ENCODE measurements at places on chromosomes 7 and 10.

GRCh38 chr10:122298206-122298597, 27.1 kb downstream of the BTBD16 start:
- DNase-seq, result no peak

- peak; percentile 24 for DNase-seq
These were observed 30.7 kb upstream of the ANTXRL start for GRCh38 chr10:46255801-46256747.

GRCh38 chr10:15352201-15352600, 18.9 kb downstream of the FAM171A1 start:
- DNase-seq, result no peak

- DNase-seq, result no peak
These were observed 26.0 kb upstream of the ZNF32 start for GRCh38 chr10:43674553-43675210.

GRCh38 chr10:59718257-59718656, 8.6 kb upstream of the SLC16A9 start:
- DNase-seq, result no peak
